Activated CD4-positive, alpha-beta memory T cell treated with anti-CD3 and anti-CD28 coated beads for 36 hours (primary cell): ENCODE measurements at places on chromosomes 2 and 18. TPM values are rescaled to one million over a fixed set of nuclear protein-coding genes. Genes with fewer than 3 reads are reported as not detected.

DNA sequence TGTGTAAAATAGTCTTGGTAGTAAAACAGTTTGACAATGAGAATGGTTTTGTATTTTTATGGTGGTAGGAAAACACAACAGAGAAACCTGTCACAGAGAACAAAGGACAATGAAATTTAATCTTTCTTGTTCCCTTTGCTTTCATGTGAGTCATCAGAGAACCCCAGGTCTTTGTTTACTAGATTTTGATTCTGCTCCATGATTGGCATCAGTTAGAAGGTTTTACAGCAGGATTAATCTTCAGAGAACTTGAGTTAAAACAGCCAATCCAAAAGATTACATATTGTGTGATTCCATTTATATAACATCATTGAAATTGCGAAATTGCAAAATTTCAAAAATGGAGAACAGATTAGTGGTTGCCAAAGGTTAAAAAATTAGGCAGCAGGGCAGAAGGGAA, 2.5 kb downstream of the APLF start:
- DNase-seq: no peak
- no peak overlapping the region for H3K4me3 ChIP-seq
- no peaks in the 10 kb centered on the region for H3K27me3 ChIP-seq
- H3K4me1 ChIP-seq: peaks cover 43% of the 10 kb centered on the region
- H3K36me3 ChIP-seq: no peaks in the 10 kb centered on the region

DNA sequence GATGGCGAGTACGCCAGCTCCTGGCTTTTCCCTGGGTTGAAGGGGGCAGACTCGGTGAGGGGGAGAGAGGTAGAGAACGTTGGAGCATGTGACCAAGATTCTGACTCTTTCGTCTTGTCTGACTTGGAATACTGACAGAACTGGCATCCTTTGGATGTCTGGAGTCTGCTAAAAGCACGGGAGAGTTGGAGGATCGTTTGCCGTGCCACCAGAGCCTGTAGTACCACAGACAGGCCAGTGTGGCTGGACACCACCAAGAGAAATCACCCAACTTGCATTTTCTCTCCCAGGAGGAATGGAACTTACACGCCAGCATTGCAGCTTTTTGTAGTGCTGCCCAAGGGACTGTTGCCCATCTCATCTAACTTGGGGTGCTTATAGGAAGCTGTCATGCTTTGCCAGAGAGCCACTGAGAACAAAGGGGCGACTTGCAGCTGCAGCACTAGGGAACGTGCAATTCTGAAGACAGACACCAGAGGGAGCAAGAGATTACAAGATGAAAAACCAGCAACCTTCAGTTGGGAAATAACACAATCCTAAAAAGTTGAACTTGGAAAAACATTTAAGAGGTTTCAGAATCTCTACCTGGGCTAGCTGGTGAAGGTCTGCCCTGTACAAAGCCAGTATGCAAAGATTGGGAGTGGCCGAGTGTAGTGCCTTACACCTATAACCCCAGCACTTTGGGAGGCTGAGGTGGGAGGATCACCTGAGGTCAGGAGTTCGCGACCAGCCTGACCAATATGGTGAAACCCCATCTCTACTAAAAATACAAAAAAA, 24.1 kb downstream of the PSMG2 start:
- H3K4me1 ChIP-seq: peaks cover 1% of the 10 kb centered on the region
- DNase-seq: peak; percentile 43
- no peak overlapping the region for H3K27ac ChIP-seq
- H3K4me3 ChIP-seq: no peak overlapping the region

- no peaks in the 10 kb centered on the region for H3K36me3 ChIP-seq
- no peak for DNase-seq
- H3K4me3 ChIP-seq: no peak overlapping the region
- H3K27ac ChIP-seq: no peak overlapping the region
- no peaks in the 10 kb centered on the region for H3K27me3 ChIP-seq
Measured at GRCh38 chr2:23536326-23536725, 151.3 kb downstream of the KLHL29 start.

HRH4 gene
- 0.65 TPM for total RNA-seq

DNA sequence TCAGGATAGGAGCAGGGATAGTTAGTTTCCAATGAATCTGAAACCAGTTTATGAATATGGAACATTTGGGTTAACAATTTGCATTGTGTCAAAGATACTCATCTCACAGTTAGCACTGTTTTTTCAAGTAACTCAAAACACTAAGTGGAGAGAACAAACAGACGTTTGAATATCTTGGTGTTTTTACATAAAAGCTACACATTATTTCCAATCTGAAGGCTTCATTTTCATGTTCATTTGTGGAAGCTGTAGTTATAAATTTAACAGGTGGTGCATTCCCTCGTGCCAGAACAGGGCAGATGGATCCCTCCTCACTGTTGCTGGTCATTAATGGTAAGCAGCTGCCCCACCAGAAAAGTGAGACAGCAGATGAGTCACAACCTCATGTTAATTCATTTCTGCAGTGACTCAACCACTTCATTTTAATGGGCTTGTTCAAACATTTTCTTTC, 286.9 kb downstream of the TMX3 start:
- peaks cover 3% of the 10 kb centered on the region for H3K27me3 ChIP-seq
- no peak overlapping the region for H3K4me3 ChIP-seq
- no peaks in the 10 kb centered on the region for H3K36me3 ChIP-seq
- DNase-seq: no peak
- no peaks in the 10 kb centered on the region for H3K4me1 ChIP-seq

CCDC85A gene
- total RNA-seq: not detected

- H3K27me3 ChIP-seq: no peaks in the 10 kb centered on the region
- no peak overlapping the region for H3K4me3 ChIP-seq
- no peak overlapping the region for H3K27ac ChIP-seq
- DNase-seq: no peak
- no peaks in the 10 kb centered on the region for H3K36me3 ChIP-seq
Measured at GRCh38 chr2:145836986-145837385, 1317.1 kb upstream of the ZEB2 start.

- H3K36me3 ChIP-seq: no peaks in the 10 kb centered on the region
- peaks cover 13% of the 10 kb centered on the region for H3K4me1 ChIP-seq
- no peak overlapping the region for H3K4me3 ChIP-seq
- no peaks in the 10 kb centered on the region for H3K27me3 ChIP-seq
- no peak for DNase-seq
- H3K27ac ChIP-seq: no peak overlapping the region
Measured at GRCh38 chr2:197372592-197372991, 62.0 kb upstream of the ANKRD44 start.

GRCh38 chr2:205734436-205735037, 52.2 kb downstream of the NRP2 start:
- no peak for DNase-seq
- no peaks in the 10 kb centered on the region for H3K27me3 ChIP-seq
- H3K27ac ChIP-seq: no peak overlapping the region
- H3K4me1 ChIP-seq: no peaks in the 10 kb centered on the region
- H3K4me3 ChIP-seq: no peak overlapping the region
- no peaks in the 10 kb centered on the region for H3K36me3 ChIP-seq

TCF7L1 gene
- 0.07 TPM for total RNA-seq

- peak overlapping the region; percentile 91 for H3K27ac ChIP-seq
- DNase-seq: peak; percentile 88
- peaks cover 5% of the 10 kb centered on the region for H3K36me3 ChIP-seq
- peak overlapping the region; percentile 77 for H3K4me3 ChIP-seq
Measured at GRCh38 chr2:8488001-8488738, 193.7 kb upstream of the ID2 start.

DNA sequence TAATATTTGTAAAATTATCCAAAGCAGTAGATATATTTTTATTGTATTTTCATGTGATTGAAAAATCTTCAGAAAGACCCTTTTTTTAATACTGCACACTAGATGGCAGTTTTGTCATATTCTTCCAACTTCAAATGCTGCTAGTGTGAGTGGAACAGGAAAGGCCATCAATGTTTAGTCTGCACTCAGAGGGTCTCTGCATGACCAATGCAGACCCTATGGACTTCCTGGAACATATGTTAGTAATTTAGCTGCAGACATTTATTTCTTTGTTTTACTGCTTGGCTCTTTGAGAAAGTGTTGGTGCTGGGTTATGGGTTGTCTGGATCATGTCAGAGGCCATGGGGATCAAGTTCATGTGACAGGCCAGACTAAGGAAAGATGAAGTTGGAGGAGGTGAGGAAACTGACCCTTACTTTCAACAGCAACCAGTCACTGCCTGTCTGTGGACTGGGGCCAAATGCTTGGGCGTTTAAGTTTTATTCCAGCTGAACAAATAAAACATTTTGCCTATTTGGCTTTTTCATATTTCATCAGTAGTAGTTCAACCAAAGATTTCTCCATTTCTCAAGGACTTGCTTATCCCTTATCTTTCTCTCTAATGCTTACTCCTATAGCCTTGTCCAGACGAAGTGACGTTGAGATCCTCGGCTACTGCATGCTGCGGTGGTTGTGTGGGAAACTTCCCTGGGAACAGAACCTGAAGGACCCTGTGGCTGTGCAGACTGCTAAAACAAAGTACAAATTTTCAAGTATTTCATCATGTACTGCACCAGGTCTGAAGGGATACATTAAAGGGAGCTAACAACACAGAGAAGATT, 84.8 kb downstream of the VRK2 start:
- no peaks in the 10 kb centered on the region for H3K27me3 ChIP-seq
- H3K27ac ChIP-seq: no peak overlapping the region
- H3K36me3 ChIP-seq: peaks cover 19% of the 10 kb centered on the region
- no peak overlapping the region for H3K4me3 ChIP-seq

DNA sequence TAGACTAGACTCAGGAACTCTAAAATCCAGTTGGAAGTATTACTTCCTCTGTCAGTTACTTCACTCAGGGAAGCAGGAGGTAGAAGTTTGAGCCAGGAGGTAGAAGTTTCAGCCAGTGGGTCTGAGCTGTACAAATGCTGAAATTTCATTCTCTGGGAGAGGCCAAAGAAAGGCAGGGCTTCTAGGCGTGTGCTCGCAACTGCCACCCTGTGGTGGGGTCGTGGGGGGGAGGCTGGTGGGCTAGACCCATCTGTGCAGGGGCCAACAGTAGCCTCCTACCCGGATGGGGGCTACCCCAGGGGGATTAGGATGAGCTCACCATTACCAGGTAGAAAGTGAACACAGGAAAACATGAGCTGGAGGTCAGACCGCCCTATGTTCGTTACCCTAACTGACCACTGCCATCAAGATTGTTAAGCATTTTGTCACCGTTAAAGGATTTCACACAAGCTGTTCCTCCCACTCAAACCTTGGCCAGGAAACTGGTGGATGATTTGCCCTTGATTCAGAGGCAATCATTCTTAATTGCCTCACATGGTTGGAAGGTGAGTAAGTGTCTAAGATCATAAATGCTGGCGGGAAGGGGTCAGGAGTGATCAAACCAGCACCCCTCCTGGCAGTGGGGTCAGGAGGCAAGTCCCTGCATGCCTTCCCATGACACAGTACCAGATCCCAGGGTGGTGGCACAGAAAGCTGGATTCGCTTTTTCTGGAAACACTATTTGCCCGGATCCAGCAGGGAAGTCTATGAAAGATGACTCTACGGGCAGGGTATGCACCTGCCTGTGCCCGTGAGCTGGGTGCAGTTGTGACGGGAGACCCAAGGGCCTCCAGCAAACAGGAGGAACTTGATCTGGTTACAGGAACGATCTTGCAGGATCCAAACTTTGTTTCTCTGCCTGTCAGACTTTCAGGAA, 5.2 kb upstream of the FHL2 start:
- no peak for DNase-seq
- H3K4me1 ChIP-seq: no peaks in the 10 kb centered on the region
- peaks cover 19% of the 10 kb centered on the region for H3K27me3 ChIP-seq
- H3K27ac ChIP-seq: no peak overlapping the region

- H3K27ac ChIP-seq: no peak overlapping the region
- no peak overlapping the region for H3K4me3 ChIP-seq
- DNase-seq: no peak
Measured at GRCh38 chr2:102273619-102274211, 37.6 kb upstream of the IL1RL1 start.

CMPK2 gene
- 6.6 TPM for total RNA-seq

- no peaks in the 10 kb centered on the region for H3K27me3 ChIP-seq
- H3K36me3 ChIP-seq: no peaks in the 10 kb centered on the region
- peak; percentile 34 for DNase-seq
- peaks cover 27% of the 10 kb centered on the region for H3K4me1 ChIP-seq
- no peak overlapping the region for H3K27ac ChIP-seq
Measured at GRCh38 chr2:131156452-131157149, 51.5 kb downstream of the PLEKHB2 start.

GRCh38 chr2:215811409-215812345, 201.7 kb downstream of the MREG start:
- peaks cover 15% of the 10 kb centered on the region for H3K4me1 ChIP-seq
- H3K4me3 ChIP-seq: no peak overlapping the region
- H3K36me3 ChIP-seq: no peaks in the 10 kb centered on the region
- H3K27me3 ChIP-seq: no peaks in the 10 kb centered on the region
- DNase-seq: no peak
- no peak overlapping the region for H3K27ac ChIP-seq

TMEM237 gene
- 18.3 TPM for total RNA-seq

B4GALT6 gene
- total RNA-seq: 3.3 TPM

- H3K27ac ChIP-seq: no peak overlapping the region
- H3K36me3 ChIP-seq: no peaks in the 10 kb centered on the region
- H3K4me3 ChIP-seq: no peak overlapping the region
- H3K4me1 ChIP-seq: no peaks in the 10 kb centered on the region
- DNase-seq: no peak
Measured at GRCh38 chr18:28729321-28729720, 552.4 kb upstream of the CDH2 start.

DNA sequence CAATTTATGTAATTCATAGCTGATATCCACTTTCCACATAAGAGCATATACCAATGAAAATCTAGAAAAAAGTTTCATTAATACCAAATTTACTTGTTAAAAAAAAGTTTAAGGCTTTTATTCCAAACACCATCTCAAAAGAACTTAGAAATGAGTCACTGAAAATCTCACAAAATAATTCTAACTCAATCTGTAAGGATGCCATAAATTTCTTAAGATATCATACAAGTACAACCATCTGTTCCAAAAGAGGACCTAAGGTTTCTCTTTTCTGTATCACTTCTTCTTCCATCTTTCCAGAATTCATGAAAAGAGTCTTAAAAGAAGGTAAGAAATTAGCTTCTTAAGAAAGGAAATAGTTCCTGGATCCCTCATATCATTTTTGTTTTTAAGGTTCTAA, 60.4 kb downstream of the TRIP12 start:
- DNase-seq: no peak
- H3K4me1 ChIP-seq: peaks cover 33% of the 10 kb centered on the region
- no peaks in the 10 kb centered on the region for H3K27me3 ChIP-seq
- no peak overlapping the region for H3K4me3 ChIP-seq
- H3K27ac ChIP-seq: no peak overlapping the region
- peaks cover 12% of the 10 kb centered on the region for H3K36me3 ChIP-seq

DNA sequence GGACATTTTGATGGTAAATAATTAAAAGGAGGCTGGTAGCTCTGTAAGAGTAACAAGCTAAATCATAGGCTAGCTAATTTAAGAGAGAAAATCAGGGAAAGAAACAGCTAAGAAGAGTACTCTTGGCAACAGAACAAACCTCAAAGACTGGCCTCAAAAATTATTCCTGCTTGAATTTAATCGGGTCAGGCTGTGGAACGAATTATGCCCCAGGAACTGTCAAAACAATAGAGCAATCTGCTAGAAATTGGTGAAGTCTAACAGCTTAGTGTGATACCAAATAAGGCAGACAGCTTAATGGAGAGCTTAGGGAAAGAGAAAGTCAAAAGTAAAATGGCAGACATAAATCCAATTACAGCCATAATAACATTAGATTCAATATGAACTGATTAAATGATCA, 215.7 kb downstream of the MREG start:
- no peak for DNase-seq
- H3K36me3 ChIP-seq: no peaks in the 10 kb centered on the region
- no peaks in the 10 kb centered on the region for H3K27me3 ChIP-seq
- H3K4me1 ChIP-seq: peaks cover 9% of the 10 kb centered on the region
- H3K4me3 ChIP-seq: no peak overlapping the region
